ENCODE measurements at places on chromosomes 7 and 10.
A peak's percentile ranks its signal among the peaks of the same experiment; 100 is the strongest.

DNA sequence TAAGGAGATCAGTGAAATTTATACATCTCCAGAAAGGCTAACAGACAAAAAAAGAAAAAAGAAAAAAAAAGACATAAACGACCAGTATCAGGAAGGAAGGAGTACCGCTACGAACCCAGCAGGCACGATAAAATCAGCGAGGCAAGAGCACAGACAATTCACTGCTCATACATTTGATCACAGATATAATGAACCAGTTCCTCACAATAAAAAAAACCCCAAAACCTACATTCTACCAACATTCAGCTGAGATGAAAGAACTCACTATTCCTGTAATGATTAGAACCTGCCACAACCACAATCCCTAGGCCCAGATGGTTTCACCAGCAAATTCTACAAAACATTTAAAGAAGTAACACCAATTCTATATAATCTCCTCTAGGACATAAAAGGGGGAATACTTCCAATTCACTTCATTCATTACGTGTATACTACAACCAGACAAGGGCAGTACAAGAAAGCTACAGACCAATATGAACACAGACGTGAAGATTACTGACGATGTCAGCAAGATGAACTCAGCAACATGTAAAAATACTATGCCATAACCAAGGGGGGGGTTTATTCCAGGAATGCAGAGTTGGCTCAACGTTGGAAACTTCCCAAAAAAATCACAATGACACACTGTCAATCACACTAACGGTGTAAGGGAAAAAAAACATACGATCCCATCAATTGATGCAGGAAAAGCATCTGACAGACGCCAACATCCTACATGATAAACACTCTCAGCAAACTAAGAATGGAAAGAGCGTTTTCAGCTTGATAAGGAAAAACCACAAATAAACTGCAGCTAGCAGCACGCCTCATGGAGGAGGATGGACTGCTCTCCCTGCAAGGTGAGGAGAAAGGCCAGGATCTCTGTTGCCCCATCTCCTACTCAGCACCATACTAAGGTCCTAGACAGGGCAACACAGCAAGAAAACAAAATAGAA is 256.2 kb downstream of the ELFN1 start:
- DNase-seq = no peak

DNA sequence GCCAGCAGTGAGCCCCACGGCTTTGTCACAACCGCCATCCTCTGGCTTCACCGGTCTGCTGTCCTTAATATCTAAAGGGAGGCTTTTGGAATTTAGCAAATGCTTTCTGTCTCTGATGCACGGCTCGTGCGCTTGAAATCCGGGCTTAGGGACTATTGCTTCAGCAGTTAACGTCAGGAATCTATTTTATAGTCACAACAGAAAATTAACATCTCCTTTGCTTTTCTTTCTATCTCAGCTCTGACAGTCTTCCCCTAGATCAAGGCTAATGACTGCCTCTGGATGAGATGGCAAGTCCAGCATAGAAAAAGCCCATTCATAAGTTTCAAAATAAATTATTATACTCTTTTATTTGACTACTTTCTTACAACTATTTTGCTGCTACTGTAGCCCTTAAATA is 423.8 kb downstream of the GALNT17 start:
- DNase-seq = no peak

DNA sequence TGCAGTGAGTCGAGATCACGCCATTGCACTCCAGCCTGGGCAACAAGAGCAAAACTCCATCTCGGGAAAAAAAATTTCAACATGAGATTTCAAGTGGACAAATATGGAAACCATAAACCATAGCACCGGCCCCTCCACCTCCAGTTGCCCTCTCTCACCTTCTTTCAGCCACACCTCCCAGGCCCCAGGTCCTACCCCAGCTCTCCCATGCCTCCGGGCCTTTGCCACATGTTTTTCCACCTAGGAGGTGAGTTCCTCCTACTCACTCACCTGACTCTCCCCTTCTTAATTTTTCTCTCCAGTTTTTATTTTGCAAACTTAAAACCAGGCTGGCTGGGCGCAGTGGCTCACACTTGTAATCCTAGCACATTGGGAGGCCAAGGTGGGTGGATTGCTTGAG is 13.7 kb upstream of the CLDN4 start:
- DNase-seq = no peak

DNA sequence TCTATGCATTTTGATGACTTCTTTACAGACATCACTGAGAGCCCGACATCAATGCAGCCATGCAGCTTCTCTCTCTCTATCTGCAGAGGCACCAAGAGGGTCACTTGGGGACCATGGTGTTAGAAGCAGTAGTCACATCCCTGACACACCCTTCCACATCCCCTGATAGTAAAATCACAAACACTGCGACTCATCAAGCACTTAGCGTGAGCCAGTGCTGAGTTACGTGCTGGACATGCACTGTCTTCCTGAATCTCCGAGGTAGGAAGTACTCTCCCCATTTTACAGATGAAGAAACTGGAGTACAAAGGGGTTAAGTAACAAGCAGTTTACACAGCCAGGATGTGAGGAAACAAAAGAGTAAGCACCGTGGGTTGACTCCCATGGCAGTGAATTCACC is 109.2 kb downstream of the OSBPL3 start:
- DNase-seq = no peak

- DNase-seq = no peak
Observed at GRCh38 chr7:111004310-111004901, 86.5 kb upstream of the LRRN3 start.

- no peak for DNase-seq
Observed at GRCh38 chr7:46450425-46450824, 529.4 kb upstream of the IGFBP3 start.

GRCh38 chr7:112399501-112399900 is 50.8 kb upstream of the IFRD1 start:
- no peak for DNase-seq

- DNase-seq = peak; percentile 42
Observed at GRCh38 chr7:87218796-87219544, 562 bp downstream of the TMEM243 start.

DNA sequence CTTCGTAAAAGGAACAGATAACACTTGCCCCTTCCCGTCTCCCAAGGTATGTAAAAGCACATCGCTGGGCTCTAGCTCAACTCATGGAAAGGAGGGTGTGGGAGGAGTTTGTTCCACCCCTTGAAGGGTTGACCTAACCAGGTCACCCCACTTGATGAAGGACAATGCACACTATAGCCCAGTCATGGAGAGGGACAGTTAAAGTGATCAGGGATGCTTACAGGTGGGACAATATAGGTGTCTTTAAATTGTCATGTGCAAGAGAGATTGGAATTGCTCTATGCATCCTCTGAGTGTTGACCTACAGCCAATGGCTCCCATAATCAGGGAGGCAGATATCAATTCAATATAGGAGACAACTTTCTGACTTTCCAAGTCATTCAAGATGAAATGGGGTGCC is 448.2 kb downstream of the GRID1 start:
- DNase-seq = no peak

DNA sequence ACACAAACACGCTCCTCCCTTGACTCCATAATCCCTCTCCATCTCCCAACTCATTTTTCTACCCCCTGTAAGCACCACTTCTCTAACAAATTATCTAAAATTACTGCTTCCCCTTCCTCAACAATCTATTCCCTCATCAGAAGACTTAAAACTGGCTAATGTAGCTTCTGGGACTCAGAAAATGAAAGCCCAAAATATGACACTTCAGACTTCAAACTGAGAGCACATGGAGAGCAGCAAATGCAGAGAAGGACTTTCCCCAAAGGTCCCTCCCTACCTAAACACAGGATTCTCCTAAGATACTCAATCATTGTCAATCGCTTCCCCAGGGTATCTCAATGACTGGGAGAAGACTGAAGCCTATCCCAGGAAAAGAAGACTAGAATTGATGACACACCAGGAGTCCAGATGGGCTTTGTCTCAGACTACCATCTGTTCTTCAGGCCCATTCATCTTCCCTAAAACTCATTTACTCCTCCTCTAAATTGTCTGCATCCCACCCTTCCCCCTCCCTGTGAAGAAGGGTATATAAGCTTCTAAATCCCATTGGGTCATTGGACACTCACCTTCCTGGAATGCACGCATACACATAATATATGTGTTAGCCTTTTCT is 39.2 kb downstream of the ST8SIA6 start:
- no peak for DNase-seq

DNA sequence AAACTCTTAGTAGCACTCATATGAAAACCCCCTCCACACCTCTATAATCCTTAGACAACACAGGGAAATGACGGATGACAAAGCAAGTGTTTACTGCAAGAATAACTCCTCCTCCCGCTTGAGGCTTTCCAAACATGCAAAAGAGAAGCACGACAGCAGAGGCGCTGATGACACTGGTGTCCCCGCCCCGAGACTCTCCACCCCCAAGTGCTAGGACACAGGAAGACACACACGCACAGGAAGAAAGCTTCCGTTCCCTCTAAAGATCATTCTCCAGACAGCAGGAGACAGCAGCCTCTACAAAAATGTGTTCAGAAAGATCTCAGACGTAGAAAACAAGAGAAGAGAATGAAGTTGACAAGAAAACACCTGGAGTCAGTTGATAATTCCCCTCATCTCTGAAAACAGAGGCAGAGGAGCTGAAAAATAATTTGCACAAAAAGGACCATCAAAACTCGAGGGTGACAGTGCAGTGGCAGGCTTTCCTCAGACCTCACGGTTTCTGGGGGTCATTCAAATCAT is 90.2 kb downstream of the DLG5 start:
- peak; percentile 63 for DNase-seq

- DNase-seq = no peak
Observed at GRCh38 chr7:85114342-85114741, 72.5 kb downstream of the SEMA3D start.

DNA sequence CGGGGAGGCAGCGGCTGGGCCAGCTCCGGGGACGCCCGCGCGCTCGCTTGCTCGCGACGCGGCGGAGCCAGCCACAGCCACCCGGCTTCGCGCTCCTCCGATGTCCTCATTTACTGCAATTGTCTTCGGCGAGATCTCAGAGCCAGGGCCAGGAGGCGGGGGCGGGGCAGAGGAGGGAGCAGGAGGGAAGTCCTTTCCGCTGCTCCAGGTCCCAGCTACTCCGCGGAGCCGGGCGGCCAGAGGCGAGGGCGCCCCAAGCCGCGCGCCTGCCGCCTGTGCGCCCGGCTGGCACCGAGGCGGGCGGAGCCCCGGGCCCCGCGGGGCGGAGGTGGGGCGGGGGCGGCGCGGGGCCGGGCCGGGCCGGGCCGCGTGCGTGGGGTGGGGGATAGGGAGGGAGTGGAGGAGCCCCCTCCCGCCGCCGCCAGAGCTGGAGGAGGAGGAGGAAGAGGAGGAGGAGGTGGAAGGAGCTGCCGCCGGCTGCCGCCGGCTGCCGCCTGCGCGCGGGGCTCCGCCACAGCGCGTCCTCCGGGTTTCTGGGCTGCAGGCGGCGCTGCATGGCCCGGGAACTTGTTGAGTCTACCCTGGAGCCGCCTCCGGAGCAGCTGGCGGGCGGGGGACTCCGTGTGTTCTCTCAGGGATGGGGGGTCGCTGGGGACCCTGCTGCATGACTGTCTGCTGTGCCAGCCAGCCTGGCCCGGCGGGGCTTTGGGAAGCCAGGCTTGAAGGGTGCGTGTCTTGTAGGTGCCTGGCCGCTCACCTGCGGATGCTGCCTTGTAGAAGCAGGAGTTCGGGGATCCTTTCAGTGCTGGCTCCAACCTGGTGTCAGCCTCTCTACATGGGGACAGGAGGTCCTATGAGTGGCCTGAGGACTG is at the start of gene INSYN2A:
Gene INSYN2A, minus strand, starts transcription at position 310 of the 872 bp plus-strand sequence. CDS start 20,196 bp downstream, outside the sequence.
- no peak for DNase-seq

GRCh38 chr10:61975391-61975932 is 74.0 kb downstream of the ARID5B start:
- DNase-seq = no peak

- no peak for DNase-seq
Observed at GRCh38 chr7:127913686-127914085, 117.6 kb downstream of the LRRC4 start.

- DNase-seq = no peak
Observed at GRCh38 chr7:129664029-129665012, 52.8 kb downstream of the NRF1 start.

DNA sequence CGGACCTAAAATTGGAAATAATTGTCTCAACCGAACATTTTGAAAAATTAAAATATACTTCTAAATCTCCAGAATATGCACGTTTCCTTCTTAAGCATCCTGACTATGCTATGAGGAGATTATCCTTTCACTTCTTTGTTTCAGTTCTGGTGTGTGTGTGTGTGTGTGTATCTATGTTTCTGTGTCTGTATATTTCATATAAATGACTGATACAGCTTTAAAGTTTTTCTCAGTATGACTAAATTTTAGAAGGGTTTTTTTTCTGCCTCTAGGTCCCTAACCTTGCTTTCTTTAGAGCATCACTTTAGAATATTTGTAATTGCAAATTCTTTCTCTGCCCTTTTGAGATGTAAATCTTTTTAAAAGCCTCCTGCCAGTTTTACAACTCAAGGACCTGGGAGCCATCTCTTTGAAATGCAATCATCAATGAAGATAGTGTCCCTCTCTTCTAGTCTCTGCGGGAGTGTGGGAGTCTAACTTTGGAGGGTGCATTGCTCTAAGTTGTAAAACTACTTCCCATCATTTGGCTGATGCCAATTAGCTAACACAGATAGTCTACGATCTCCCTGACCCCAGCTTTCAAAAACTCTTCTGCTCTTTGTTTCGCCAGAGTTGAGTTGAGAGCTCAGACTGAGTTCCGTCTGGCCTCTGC is 782.0 kb upstream of the ZWINT start:
- DNase-seq = no peak

DNA sequence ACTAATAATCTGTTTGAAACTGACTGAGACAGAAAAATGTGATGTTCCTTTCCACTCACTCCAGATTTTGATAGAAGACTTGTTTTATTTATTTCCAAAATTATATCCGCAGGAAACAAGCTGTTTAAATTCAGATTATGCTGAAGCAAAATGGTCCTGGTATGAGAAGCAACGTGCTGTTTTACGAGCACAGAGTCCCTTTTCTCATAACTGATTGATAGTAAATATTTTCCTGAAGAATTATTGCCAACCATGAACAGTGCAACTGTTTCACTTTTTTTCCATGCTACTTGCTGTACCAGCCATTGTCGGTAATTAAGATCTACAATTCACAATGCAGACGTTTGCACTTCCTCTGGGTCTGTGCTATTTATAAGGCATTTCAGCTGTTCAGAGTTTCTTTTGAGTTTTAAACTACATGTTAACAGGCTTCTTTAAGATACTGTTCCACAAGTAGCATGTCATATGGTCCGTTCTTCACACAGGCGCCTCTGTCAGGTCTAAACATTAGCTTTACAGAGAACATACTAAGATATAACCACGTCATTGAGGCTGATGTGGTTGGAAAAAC is 103.8 kb downstream of the POLL start:
- DNase-seq = no peak

- DNase-seq = peak; percentile 86
Observed at GRCh38 chr7:6403907-6404306, 43.8 kb downstream of the DAGLB start.

- no peak for DNase-seq
Observed at GRCh38 chr10:113178771-113179170, 228.7 kb downstream of the TCF7L2 start.

DNA sequence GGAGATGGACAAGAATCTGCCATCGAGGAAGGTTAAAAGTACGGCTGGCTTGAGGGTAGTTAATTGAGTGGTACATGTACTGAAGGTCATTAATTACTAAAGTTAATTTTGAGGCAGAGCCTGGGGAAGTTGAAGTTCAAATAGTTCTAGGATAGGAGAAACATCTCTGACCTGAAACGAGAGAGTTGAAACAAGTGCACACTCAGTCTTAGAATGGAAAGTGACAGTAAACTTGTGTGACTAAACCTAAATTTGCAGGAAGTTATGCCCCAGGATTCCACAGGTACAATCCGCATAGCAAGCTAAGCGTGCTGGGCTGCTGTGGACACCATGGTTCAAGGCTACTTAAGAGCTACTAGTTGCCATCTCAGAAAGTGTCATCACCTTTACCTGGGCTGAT is 209.9 kb downstream of the CHCHD3 start:
- no peak for DNase-seq
